Testis (tissue), 5 donors: ENCODE measurements at places on chromosomes 5 and 9. TPM values are rescaled to one million over a fixed set of nuclear protein-coding genes. Genes with fewer than 3 reads are reported as not detected.

GMCL2 gene
- 9.8 TPM for total RNA-seq

TIMD4 gene
- 78.0 TPM for total RNA-seq

GRCh38 chr5:173466227-173466626, 138.0 kb upstream of the STC2 start:
- no peak for DNase-seq

DNA sequence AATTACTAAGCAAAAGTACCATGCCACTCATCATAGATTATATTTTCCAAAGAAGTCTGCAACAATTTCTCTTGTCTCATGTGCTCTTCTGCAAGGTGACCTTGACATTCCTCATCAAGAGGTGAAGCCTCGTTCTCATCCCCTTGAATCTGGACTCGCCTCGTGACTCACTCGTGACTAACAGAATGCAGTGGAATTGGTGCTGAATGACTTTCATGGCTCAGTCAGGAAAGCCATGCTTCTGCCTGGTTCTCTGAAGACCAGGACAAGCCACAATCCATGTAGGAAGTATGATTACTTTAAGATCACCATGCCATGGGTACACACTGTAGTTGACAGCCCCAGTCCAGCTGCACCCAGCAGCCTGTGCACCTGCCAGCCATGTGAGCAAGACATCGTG, 335.8 kb downstream of the GADD45G start:
- peak; percentile 60 for DNase-seq

DNA sequence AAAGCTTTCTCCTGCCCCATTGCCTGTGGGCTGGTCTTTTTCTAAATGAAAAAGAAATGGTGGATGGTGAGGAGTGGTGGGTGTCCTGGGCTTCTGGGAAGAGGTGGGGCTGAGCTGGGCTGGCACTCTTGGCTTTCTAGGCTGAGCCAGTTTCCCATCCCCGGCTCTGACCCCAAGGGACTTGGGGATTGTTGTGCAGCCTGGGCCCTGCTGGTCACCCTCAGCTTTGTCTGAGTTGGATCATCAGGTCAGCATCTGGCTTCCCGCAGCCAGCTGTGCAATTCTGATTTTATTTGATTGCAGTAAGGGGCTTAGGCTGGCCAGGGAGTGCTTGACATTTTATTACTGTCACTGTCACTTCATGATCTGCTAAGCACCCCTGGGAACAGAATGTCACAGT, 25.3 kb downstream of the GLRA1 start:
- DNase-seq: no peak

DNA sequence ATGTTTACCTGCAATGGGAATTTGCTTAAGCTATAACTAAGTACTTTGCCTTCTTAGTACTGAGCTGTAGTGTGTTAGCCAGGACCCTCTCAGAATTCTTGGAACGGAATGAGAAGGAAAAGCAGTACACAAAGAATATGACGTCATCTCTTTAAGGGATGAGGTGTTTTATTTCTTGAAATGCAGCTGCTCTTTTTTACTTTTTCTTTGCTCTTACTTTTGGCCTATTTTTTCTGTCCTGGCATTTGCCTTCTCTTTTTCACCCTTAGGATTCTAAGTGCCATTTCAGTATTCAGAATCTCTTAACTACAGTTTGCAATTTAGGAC, 10.1 kb downstream of the KIF2A start:
- DNase-seq: no peak

DNA sequence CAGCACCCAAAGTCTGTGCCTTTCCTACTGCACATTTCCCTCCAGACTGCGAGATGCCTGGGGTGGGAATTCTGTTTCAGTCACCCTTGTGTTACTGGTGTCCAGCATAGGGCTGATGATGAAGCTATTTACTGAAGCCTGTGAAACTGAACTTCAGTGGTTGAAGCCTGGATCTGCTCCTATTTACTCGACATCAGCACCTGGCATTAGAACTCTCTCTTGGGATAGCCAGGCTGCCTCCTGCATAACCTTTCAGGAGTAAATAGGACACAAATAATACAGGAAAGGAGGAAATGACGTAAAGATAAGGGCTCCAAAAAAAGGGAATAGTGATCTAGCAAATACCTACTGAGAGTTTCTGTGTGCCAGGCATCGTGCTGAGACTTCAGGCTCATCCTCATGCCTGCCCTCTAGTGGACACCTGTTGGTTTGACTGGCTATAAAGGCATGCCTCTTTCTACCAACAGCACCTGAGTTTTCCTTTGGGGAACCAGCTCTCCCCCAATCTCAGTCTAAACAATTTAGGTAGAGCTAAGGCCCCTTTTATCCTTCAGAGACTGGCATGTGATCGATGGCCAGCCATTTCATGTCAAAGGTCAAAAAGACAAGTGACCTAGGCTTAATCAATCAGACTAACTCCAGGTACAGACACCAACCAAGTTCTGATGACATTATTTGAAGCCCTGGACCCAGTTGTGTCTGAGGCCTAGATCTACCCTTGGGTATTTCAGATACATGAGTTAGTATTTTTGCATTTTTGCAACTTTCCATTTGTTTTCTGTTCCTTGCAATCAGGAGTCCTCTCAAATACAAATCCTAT, 192.1 kb upstream of the TRIM32 start:
- DNase-seq: peak; percentile 51

MARCHF3 gene
- 38.8 TPM for total RNA-seq

RASEF gene
- total RNA-seq: 9.1 TPM

GRCh38 chr9:110007477-110008270, 200.3 kb downstream of the C9orf152 start:
- DNase-seq: no peak

DNA sequence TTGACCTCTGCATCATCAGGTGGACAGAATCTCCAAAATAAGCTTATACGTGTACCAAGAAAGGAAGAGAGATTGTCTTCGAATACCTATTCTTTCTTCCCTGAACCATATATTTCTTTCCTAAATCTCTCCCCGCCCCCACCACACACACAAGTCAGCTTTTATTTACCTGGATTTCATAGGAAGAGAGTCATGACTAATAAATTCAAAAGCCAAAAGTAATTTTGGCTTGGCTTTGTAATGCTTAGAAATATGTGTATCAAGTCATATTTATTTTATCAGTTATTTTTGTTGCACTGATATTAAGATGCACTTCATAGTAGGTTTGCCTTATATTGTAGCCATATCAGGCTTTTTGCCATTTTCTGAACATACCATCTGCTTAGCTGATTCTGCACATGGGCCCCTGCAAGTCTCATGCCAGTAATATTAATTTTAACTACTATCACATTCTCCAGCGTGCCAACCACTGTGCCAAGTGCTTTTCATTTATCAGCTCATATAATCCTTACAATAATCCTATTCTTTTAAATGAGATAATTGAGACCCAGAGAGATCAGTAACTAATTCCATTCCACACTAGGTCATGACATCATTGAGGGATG, 1405.3 kb upstream of the NUDT12 start:
- DNase-seq: no peak

- DNase-seq: no peak
Observed at GRCh38 chr5:176789873-176790615, 20.3 kb upstream of the UNC5A start.

DNA sequence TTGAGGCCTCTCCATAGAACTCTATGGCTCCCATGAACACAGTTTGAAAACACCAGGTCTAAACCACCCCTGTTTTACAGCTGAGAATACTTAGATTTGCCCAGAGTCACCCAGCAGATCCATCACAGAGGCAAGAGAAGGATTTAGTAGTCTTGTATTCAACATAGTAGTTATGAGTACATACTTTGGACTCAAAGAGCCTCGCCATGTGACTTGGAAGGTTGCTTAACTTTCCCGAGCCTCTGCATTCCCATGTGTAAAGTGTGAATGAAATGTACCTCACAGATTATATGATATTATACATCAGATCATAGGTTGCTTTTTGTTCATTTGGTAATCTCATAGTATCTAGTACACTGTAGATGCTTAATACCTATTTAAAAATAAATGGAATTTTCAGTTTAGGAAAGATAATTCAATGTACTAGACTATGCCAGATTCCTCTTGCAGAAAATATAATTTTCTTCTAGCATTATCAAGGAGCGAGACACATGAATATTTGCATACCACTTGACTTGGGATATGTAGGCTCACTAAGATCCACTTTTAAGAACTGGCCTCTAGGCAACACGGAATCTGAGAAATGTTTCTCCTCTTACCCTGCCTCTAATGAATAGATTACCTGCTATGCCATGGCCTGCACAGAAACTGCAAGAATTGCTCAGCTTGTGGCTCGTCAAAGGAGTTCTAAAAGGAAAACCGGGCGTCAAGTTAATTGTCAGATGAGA, 18.6 kb downstream of the TDRD7 start:
- no peak for DNase-seq

GRCh38 chr5:156200938-156201787, 125.8 kb upstream of the SGCD start:
- DNase-seq: no peak
